Activated naive CD8-positive, alpha-beta T cell treated with anti-CD3 and anti-CD28 coated beads, Interleukin-2, amount 50 U/mL, for 24 hours (primary cell): ENCODE measurements at places on chromosomes 7 and 10.

DNA sequence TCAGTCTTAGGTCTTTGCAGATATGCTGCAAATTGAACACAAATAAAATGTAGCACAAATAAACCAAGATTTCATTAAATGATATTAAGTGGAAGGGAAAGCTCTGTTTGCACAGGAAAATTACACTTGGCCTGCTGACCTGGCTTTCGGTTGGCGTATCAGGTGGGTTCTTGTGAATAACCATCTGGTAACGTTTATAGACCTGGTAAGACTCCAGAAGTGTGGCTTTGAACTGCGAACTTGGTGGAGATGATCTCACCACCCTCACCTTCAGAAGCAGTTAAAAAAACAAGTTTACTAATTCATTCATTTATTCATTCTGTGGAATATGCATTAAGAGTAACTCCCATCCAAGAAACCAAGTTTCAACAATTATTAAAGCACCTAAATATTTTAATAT, 28.1 kb downstream of the ATE1 start:
- DNase-seq, result no peak

GRCh38 chr10:102072673-102073527, 7.8 kb downstream of the HPS6 start:
- peak; percentile 83 for DNase-seq

DNA sequence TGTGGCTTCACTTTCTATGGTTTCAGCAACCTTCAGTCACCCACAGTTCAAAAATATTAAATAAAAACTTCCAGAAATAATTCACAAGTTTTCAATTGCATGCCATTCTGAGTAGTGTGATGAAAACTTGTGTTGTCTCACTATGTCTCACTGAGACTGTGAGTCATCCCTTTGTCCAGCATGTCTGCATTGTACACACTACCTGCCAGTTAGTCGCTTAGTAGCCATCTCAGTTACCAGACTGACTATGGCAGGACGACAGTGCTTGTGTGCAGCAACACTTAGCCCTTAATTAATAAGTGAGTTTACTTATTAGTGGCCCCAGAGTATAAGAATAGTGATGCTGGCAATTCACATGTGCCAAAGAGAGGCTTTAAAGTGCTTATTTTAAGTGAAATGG, 22.5 kb downstream of the CCDC186 start:
- no peak for DNase-seq

- DNase-seq, result no peak
Measured at GRCh38 chr10:67921065-67921464, 36.6 kb downstream of the SIRT1 start.

GRCh38 chr10:16440396-16441133, 3.8 kb downstream of the PTER start:
- DNase-seq, result peak; percentile 21

DNA sequence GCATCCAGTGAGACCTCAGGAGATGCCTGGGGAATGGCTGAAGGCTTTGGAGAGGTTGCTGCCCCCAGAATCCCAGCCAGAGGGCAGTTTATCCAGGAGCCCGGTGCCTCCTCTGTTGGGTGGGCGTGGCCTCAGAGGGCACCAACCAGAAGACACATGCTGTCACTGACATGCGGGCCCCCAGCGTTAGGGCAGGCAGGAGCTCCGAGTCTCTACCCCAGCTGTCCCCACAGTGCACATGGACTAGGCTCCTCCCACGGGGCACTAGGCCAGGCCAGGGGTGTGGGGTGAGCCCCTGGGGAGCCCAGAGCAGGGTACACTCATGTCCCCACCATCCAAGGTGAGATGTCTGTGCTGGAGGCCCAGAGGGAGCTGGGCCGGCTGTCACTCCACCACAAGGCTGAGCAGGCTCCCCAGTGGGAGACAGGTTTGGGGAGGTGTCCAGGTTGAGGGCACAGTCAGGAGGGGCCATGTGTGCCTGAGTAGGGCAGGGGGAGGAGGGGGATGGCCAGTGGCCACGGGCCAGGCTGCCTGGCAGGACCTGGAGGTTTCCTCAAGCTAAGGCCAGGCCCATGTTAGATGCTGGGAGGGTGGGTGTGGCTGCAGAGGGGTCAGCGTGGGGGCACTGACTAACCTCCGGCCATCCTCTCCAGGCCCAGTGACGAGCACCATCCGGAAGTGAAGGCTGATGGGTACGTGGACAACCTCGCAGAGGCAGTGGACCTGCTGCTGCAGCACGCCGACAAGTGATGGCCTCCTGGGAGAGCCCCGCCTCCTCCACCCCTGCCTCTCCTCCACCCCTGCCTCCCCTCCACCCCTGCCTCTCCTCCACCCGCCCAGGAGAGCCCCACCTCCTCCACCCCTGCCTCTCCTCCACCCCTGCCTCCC, 131.3 kb downstream of the FAM53B start:
- DNase-seq, result peak; percentile 34

GRCh38 chr10:560314-560992, 129.0 kb downstream of the DIP2C start:
- no peak for DNase-seq

DNA sequence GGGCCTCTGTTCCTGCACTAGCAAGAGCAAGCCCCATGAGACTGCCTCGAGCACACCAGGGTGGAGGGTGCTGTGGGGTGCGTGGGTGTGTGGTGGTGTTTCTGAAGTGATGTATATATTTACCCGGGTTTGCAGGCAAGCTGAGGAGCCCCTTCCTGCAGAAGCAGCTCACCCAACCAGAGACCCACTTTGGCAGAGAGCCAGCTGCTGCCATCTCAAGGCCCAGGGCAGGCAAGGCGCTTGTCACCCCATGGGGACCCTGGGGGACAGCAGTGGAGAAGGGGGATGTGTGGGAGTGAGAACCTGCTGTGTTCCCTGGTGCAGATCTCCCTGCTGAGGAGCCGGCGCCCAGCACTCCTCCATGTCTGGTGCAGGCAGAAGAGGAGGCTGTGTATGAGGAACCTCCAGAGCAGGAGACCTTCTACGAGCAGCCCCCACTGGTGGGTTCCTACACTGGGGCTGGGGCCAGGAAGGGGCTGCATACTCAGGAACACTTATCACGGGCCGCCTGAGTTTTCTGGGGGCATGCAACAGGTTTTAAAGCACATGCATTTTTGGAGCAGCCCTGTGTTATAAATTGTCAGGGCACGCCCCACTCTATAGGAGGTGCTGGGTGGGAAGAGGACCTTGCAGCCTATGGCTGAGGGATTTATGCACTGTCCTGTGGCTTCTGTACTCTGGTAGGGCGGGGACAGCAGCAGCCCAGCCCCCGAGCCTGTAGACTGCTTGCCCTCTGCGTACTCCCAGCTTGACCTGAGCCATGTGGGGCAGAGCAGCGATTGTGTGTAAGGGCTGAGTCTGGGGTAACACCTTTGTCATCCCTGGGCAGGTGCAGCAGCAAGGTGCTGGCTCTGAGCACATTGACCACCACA, 5.9 kb downstream of the PGAM2 start:
- no peak for DNase-seq

GRCh38 chr10:110547139-110547761, 20.2 kb upstream of the SMC3 start:
- DNase-seq, result no peak

- DNase-seq, result no peak
Measured at GRCh38 chr10:92692697-92693533, 3.2 kb downstream of the HHEX start.

- no peak for DNase-seq
Measured at GRCh38 chr10:126036515-126036914, 140.2 kb downstream of the FANK1 start.

GRCh38 chr7:55288070-55288824, 76.9 kb upstream of the LANCL2 start:
- DNase-seq, result no peak

- DNase-seq, result no peak
Measured at GRCh38 chr10:59303018-59303417, 59.3 kb downstream of the FAM13C start.

DNA sequence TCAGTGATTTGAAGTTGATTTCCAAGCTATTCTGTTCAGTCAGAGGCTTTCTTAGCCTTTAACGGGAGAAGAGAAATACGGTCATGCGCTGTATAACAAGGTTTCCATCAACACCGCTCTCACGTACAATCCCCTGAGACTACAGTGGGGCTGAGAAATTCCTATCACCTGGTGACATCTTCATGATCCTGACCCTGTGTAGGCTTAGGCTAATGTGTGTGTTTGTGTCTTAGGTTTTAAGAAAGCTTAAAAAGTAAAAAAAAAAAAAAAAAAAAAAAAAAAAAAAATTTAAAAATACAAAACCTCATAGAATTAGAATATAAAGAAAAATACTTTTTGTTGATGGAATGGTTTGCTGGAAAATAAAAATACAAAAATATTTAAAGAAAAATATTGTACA, 1.8 kb downstream of the ZNF862 start:
- DNase-seq, result no peak

- DNase-seq, result no peak
Measured at GRCh38 chr10:33376976-33377657, 42.6 kb upstream of the NRP1 start.

GRCh38 chr7:73606801-73607691, 17.3 kb downstream of the MLXIPL start:
- peak; percentile 76 for DNase-seq

DNA sequence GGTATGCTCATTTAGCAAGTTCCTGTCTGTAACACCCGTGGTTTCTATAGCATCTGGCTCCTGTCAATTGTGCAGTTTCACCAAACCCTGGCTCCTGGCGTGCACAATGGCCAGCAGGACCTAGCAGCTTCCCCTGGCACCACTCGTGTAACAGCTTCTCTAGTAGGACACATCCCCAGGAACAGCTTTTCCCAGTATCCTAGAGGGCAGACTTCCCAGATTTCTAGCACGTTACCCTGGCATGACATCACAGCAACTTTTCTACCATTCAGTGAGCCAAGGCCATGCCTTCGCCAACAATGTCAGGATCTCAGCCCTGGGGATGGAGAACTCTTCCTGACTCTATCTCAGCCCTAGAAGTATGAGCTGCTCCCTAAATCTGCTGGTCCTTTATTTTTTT, 6.5 kb downstream of the YME1L1 start:
- no peak for DNase-seq

DNA sequence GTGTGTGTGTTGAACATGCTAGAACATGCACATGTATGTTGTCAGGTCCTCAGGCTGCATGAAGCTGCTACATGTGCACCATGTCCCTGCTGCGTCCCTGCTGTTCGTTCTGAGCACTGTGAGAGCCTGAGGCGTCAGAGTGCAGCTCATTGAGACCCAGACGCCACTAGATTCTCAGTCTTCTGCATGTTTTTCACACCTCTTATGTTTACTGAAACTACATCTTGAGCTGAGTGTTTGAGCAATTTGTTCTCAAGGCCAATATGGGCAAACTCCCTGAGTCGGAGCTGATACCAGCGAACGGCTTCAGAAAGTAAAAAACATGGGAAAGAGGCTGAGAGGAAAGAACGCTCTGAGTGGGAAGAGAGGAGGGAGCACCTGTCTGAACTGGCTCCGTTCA, 350.4 kb downstream of the PAXIP1 start:
- no peak for DNase-seq

DNA sequence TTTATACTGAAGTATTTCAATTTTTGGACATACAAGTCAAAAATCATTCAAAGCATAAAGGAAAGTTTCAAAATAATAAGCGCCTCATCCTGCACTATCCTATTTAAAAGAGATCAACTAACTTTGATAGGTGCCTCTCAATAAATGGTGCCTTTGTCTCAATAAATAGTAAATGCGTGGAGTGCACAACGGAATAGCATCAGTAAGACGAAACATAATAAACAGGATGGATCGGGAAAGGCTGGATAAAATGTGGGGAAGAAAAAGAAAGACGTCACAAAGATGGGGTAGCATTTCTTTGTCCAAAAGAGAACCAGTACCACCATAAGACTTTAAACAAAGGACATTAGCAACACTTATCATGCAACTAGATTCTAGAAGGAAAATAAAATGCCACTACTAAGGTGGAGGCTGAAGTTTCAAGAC, 571 bp upstream of the PRKAR2B start:
- no peak for DNase-seq

GRCh38 chr10:132518572-132519381, 18.8 kb upstream of the INPP5A start:
- no peak for DNase-seq

DNA sequence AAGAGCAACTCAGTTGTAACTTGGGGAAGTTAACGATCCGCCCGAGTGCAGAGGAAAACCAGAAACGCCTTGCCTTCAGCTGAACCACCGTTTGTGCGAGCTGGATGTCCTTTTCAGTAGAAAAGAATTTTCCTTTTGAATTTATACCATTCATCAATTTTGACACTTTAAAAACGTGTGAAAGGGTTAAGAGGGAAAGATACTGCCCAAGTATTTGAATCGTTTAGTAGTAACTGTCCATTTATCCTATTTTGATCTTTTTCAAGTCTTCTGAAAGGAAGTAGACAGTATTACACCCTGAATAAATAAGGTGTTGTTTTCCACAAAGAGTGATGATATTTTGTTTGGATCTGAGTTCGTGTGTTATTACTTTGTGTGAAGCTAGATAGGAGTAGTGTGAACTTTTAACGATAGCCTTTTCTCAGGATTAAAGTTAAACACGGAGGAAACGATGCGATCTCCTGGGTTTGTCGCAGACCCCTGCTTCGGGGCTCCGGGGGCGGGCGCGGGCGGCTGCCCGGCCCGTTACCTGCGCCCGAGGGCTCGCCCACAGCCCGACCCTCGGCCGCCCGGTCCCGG, 830 bp upstream of the BMI1 start:
- no peak for DNase-seq

DNA sequence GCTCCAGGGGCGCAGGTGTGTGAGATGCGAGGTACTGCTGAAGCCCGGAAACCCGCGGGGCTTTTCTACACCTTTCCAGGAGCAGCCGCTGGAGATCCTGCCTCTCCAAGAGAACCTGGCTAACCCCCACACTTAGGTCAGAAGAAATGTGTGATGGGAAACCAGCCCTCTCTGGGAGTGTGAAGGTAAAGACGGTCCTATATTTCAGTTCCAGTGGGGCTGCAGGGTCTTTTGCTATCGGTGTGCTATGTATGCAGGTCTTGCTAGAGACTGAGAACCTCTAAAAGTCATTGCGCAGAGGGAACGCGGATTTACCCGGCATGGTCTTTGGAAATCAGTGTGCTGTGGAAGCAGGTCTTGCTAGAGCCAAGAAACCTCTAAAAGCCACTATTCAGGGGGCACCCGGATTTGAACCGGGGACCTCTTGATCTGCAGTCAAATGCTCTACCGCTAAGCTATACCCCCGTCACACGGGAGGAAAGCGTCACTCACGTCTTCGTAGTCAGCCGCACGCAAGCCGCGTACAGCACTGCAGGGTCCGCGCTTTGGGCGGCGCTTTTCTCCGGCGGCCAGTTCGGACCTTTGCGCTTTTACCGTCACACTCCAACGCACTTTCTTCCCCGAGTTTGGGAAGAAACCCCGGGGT, 46.0 kb downstream of the ZNF777 start:
- peak; percentile 53 for DNase-seq

GRCh38 chr10:28020993-28021982, 22.4 kb upstream of the ODAD2 start:
- DNase-seq, result no peak

GRCh38 chr7:151993977-151994676, 31.3 kb upstream of the GALNT11 start:
- peak; percentile 7 for DNase-seq
